ENCODE measurements at places on chromosomes 2 and 18.
A peak's percentile ranks its signal among the peaks of the same experiment; 100 is the strongest.

- peak; percentile 66 for DNase-seq
Observed at GRCh38 chr2:215454519-215455246, 18.8 kb upstream of the FN1 start.

DNA sequence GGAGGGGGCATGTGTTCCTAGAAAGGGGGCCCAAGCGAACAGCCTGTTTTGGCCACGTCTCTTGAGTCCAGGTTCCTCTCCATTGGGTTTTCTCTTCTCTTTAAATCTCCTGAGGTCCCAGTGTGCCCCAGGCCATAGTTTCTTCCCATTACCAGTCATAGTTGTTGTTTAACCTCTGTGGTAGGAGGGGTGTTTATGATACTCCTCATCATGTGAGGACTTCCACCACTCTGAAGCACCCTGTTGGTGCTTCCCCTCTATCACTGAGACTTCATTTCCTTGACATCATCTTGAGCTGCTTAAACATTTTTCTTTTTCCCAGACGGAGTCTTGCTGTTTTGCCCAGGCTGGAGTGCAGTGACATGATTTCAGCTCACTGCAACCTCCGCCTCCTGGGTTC lies 45.9 kb downstream of the WIPF1 start:
- no peak for DNase-seq

GRCh38 chr2:133526530-133527300 lies 41.5 kb downstream of the NCKAP5 start:
- no peak for DNase-seq

DNA sequence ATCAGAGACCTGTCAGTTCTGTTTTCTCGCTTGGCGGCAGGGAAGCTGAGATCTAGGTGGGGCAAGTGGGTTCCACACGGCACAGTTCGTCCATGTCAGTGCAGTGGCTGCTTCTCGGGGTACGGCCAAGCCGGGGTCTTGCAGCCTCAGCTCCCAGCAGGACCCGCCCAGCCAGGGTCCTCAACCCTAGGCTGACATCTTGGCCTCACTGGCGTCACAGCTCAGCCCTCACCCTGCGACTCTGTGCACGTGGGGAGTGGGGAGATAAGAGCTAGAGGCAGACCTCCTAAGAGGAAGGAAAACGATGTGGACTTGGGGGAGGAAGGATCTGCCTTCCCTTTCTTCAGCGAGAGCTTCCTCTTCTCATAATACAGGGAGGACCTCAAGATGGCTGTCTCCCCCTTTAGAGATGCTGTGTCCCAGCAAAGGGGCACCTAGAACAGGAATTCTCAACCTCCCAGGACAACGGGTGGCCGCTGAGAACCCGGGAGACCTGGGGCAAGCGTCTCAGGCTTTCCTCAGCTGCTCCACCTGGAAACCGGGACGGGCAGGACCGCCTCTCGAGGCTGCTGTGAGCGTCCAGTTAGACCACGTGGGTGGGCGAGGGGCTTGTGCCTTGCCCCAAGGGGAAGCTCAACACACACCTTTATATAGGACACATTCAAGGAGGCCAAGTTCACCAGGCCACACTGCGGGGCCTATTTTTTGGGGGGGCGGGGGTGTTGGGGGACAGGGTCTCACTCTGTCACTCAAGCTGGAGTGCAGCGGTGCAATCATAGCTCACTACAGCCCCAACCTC lies 23.5 kb upstream of the KLF11 start:
- no peak for DNase-seq

GRCh38 chr2:86625096-86625495 lies 1.4 kb upstream of the RNF103 start:
- DNase-seq, result no peak

GRCh38 chr2:228625481-228625880 lies 444.0 kb upstream of the SPHKAP start:
- DNase-seq, result no peak

- DNase-seq, result no peak
Observed at GRCh38 chr18:4282954-4283353, 172.2 kb downstream of the DLGAP1 start.

DNA sequence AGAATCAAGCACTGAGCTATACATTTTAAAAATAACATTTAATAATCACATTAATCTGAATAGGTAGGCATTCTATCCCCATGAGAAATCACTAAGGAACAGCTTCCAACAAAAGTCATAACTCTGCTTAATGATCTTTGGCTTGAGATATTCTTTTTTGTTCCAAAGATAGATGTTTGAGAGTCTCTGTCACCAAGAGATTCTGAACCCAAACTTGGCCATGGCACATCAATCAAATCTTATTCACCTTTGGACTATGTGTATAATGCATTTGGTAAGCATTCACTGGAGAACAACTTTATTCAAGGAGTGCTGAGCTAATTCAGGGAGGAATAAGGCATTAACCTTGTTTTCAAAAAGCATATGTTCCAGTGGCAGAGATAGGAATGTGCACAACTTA lies 743.3 kb downstream of the SLC4A3 start:
- DNase-seq, result no peak

DNA sequence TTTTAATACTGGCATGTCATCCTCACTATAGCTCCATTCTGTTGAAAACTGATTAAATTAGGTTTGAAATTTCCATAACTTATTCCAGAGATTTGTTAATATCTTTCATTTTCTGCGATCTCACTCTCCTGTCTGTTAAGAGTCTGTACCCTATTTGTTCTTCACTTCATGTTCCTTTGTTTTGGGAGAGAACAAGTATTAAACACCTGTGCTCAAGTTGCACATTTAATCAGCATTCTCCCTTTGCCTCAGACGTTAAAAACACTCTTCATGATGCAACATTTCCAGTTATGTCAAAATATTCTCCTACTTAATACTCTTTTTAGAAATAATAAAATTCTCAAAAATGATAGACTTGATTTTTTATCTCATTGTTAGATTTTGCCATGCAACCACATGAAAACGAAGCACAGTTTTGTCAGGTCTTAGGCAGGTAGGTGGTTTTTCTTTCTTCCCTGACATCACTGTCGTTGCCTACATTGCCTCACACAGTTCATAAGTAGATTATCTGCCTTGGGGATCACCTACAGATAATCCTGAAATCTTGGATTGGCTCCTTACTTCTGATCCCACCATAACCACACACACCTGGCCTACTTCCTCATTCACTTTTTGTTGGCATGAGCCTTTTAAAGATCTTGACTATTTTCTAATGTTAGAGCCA lies 109.9 kb downstream of the GAREM1 start:
- no peak for DNase-seq

GRCh38 chr2:45124456-45124855 lies 115.2 kb upstream of the SIX2 start:
- DNase-seq, result no peak

- peak; percentile 74 for DNase-seq
Observed at GRCh38 chr2:159084384-159085370, 116.2 kb downstream of the TANC1 start.

DNA sequence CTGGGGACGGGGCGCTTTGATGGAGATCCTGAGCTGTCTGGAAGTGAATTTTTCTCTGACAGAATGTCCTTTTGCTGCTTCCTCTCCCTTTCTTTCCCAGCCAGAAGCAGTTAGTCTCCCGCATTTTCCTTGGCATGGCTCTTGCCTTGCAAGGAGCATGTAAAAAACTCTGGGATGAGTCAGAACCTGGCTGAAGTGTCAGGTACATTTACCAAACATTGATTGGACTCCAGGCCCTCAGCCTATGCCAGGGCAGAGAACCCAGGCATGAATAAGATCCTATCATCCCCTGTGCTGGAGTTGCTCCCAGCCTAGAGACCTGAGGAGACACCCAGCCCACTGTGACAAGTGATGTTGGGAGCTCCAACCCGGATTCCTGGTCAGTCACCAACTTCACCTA lies 21.6 kb downstream of the STON1 start:
- DNase-seq, result peak; percentile 54

DNA sequence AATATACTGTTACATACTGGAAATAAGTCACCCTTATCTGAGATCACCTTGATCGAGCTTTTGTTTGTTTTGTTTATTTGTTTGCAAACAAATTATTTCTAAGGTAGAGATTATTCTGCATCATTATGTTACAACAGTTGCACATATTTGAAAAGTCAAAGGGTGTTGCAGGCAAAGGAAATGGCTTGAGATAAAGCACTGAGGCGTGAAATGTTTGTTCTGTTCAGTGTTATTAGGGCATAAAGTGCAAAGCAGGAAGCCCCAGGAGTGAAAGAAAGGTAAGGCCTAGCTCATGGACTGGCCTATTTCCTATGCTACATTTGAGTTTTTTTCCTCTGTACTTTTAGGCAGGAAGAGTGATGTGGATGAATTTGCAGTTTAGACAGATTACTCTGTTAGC lies 1815.6 kb upstream of the LRRTM1 start:
- DNase-seq, result no peak

DNA sequence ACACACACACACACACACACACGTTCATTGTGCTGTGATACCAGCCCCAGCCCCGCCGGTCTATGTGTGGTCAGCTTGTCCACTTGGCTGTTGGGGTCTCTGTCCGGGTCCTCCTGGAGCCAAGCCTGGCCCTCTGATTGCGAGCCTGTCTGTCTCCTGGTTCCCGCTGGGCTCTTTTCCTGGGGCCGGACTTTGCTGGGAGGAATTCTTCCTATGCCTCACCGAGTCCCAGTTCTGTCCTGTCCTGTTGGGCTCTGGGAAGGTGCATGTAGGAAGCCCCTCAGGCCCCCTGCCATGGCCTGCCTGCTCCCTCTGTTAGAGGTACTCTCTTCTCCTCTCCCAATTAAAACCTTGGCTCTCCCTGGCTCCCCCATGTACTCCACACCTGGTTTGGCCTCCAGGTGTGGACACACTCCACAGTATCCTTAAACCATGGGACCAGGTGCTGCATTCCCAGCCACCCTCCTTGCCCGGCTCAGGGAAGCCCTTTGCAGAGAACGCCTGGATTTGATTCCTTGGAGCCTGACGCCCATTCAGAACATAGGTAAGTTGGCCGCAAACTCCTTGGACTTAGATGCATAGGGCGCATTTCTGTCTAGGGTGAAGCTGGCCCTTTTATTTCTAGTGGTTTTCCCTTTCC lies 42.3 kb downstream of the CABLES1 start:
- no peak for DNase-seq

DNA sequence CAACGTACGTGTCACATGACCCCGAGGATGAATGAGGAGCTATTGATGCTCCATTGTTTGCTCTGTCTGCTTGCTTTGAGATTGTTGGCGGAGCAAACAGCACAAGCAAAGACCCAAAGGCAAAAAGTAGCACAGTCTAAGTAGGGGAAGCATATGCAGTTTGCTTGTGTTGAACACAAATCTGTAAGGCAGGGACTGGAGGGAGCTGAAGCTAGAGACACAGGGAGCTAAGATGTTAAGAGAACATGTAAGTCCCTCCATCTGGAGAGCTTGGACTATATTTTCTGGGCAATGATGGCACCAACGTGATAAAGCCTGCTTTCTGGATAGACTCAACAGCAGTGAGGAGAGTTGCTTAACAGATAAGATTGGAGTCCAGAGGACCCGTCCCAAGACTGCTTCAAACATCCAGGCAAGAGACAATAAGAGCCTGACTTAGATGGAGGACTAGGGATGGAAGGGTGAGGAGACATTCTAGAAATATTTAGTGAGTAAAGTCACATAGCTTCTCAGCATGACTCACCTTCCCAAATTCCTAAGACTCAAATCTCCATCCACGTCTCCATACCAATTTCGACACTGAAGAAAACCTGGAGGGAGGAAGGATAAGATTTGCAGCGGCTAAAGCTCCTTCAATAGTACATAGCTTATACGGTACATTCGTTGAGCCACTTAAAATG lies 88.1 kb upstream of the KLF7 start:
- peak; percentile 84 for DNase-seq

DNA sequence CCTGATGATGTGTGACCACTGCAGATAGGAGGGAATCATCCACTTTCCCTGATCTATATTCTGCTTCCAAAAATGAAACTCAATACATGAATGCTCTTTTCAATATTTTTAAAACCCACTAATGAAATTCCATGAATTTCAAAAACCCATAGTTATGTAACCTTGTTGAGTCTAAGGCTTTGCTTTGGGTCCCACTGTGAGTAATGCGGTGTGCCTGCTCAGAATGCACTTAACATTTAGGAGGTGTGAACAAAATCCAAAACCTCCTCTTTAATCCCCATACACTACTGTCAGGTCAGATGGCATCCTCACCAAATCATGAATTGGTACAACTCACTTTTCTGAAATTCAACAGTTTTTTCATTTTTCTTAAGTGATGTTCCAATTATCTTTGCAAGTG lies 50.4 kb downstream of the CCDC93 start:
- DNase-seq, result no peak

- DNase-seq, result no peak
Observed at GRCh38 chr18:9494778-9495331, 19.5 kb downstream of the RALBP1 start.

- no peak for DNase-seq
Observed at GRCh38 chr2:181430406-181431118, 26.6 kb upstream of the ITGA4 start.

DNA sequence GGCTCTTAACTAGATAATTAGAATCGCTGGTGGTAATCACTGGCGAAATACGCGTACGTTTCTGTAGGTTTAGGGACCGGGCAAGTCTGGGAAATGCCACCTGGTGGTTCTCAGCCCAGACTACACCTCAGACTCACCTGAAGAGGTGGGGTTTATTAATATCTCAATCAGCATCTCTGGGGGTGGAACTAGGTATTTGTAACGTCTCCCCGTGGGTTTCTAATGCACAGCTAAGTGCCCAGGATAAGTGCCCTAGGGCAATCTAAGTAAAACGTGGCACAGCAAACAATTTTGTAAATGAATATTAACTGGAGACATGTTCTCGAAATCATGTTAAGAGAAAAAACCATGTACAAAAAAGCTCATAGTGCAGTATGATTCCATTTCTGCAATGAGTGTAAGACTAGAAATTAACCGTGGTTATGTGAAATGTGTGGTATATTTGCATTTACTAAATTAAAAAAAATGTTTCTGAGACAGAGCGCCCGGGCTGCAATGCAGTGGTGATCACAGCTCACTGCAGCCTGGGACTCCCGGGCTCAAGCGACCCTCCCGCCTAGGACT lies 760 bp upstream of the CNOT11 start:
- DNase-seq, result no peak

- no peak for DNase-seq
Observed at GRCh38 chr2:36567711-36568408, 30.1 kb downstream of the FEZ2 start.

- DNase-seq, result peak; percentile 22
Observed at GRCh38 chr2:65663831-65664407, 231.5 kb upstream of the SPRED2 start.

Measured in astrocyte of the spinal cord (primary cell).